Dermis blood vessel endothelial cell (primary cell): ENCODE measurements at places on chromosomes 1 and 21. TPM values are rescaled to one million over a fixed set of nuclear protein-coding genes. Genes with fewer than 3 reads are reported as not detected.

The KIAA0319L gene
- total RNA-seq = 62.2 and 80.5 TPM in 2 replicates

The NFASC gene
- total RNA-seq = 0.17 and 0.42 TPM in 2 replicates

DNA sequence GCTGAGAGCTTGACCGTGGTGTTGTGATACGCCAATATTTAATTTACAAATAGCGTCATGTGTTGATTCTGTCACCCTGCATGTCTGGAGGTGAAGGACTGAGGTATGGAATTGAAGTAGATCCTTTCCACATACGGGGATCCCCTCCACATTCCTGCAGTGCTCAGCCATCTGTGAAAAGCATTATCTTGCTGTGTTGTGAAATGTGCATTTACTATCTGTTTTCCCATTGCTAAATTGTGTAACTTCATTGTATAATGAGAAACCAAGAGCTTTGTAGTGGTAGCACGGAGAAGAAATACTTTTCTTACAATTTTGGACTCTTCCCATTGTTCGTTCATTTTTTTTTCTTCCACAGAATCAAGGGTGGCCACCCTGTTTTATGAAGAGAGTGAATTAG is 577.3 kb upstream of the ZP4 start:
- DNase-seq = no peak

DNA sequence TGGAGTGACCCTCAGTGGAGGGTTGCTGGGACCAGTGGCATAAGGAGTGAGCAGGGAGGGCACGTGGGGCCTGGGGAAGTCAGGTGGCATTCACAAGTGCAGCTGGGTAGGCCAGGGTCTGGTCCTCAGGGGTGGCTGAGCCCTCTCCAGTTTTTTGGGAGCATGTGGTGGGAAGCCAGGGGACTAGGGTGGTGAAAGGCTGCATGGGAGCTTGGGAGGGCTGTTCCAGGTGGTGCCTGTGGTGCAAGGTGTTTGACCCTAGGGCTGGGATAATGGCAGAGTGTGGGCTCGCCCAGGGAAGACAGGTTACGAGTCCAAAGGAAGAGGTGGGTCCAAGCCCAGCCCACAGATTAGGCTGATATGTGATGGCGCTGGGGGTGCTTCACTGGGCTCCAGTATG is 30.5 kb downstream of the MAN1C1 start:
- no peak for DNase-seq

- DNase-seq = no peak
Observed at GRCh38 chr1:95364546-95364945, 130.5 kb downstream of the RWDD3 start.

GRCh38 chr1:212611000-212611948 is 2.7 kb downstream of the ATF3 start:
- no peak for DNase-seq

DNA sequence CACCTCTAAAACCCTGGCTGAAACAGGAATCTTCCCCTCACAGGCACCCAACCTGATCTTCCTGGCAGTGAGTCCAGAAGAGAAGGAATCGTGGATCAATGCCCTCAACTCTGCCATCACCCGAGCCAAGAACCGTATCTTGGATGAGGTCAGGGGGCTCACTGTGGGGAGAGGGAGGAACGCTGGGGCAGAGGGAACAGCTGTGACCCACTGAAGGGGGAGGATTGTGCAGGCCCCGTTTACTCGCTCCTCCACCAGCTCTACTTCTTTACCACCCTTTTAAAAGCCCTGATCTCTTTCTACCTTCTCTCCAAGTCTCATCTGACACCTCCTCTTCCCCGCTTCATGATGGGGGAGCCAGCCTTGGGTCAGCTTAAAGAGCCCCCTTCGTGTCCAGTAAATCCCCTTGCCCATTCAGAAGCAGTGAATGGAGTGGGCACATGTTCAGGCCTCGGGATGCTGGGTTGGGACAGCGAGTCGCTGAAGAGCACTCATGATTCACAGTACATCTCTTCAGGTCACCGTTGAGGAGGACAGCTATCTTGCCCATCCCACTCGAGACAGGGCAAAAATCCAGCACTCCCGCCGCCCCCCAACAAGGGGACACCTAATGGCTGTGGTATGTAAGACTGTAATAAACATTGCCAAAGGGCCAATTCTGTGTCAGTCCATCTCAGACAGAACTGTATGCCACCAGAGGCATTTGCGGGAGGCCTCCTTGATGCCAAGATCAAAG is 7.3 kb downstream of the PLEKHO1 start:
- no peak for DNase-seq

GRCh38 chr1:87117761-87118368 is 203.4 kb downstream of the HS2ST1 start:
- no peak for DNase-seq
